NCI-H1048 (cell line): ENCODE measurements at places on chromosomes 2 and 18.

DNA sequence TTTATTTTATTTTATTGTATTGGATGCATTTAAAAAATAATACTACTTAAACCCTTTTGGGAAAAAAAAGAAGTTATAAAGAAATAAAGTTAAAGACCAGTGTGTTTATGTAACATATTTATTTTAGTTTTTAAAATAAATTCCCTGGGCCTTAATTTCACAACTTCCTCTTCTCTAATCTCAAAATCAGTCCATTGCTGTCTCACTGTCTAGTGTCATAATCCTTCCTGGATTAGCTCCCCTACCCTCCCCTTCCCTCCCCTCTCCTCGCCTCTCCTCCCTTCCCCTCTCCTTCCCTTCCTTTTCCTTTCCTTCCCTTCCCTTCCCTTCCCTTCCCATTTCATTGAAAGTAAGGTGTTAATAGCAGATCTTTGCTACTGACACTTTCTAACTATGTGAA lies 40.3 kb upstream of the ZEB2 start:
- DNase-seq = no peak

GRCh38 chr2:136093583-136093982 lies 24.4 kb downstream of the CXCR4 start:
- no peak for DNase-seq

DNA sequence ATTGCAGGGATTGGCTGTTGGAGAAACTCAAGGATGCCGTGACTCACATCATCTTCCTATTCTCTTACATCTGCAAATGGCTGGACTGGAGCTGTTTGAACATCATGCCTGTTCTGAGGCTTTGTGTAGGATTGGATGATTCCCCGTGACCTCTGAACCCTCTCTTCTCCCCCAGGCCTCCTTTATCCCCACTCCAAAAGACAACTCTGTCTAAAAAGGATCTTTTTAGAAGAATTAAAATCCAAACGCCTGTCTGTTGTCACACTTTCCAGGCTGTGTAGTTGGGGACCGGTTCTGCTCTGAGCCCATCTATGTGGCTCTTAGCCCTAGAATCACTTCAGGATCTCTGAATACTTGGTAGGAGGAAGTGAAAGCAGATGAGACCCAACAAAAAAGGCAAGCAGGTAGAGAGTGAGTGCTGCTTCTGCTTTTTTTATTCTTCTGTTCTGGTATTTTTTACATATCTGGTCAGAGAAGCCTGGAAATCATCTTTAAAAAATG lies 565 bp downstream of the SP140 start:
- DNase-seq = no peak

GRCh38 chr18:77133835-77134496 lies 1.4 kb upstream of the MBP start:
- DNase-seq = no peak

GRCh38 chr2:230706053-230706521 lies 6.6 kb upstream of the CAB39 start:
- DNase-seq = no peak

- no peak for DNase-seq
Observed at GRCh38 chr18:25453556-25454269, 101.7 kb upstream of the ZNF521 start.

DNA sequence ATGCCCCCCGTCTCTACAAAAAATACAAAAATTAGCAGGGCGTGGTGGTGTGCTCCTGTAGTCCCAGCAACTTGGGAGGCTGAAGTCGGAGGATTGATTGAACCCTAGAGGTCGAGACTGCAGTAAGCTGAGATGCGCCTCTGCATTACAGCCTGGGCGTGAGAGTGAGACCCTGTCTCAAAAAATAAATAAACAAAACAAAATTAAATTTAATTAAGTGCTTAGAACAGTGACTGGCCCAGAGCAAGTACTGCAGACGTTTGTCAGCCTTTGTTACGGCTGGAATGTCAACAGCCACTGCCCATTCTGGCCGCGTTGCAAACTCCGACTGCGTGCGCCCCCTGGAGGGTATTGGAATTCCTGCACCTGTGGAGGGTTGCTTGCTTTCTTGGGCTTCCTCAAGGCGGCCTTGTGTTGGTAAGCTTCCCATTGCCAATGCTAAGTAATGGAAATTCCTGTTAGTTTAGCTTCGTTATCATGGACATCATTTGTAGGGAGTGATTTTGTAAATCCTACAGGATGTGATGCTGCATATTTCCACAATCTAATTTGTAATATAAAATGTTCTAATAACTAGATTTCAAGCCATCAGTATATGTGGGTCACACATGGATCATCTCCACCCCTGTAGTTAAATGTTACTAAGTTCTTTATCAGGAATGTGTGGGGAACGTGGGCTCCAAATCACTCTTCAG lies 15.9 kb upstream of the ATP6V1B1 start:
- DNase-seq = peak; percentile 50

DNA sequence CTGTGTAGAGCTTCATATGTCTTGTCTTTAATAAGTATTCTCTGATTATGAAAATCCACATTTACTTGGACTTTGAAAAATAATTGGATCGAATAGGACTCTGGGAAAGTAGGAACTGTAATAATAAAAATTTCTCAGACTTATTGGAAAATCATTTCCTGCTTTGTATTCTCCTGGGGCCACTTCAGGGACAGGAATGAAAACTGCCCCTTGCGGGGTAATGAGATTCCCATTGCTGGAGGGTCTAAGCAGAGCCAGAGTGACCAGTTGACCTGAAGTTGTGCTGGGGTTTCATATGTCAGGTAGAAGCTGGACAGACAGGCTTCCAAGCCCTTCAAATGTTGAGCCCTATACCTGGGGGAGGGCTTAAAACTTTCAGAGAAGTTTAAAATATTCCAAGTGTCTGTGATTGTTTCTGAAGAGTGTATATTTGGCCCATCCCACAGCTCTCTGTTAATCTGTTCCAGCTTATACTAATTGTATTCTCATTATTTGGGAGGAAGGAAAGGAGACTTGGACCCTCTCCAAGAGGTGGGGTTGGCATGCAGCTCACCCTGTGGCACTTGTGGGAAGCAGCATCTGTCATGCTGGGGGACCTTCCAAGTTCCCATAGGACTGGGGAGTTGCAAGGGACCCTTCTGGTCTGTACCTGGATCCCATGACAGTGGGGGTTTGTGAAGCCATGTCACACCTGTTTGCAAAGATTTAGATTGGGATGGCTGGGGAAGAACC lies 268.7 kb upstream of the ATP5MC3 start:
- DNase-seq = no peak

DNA sequence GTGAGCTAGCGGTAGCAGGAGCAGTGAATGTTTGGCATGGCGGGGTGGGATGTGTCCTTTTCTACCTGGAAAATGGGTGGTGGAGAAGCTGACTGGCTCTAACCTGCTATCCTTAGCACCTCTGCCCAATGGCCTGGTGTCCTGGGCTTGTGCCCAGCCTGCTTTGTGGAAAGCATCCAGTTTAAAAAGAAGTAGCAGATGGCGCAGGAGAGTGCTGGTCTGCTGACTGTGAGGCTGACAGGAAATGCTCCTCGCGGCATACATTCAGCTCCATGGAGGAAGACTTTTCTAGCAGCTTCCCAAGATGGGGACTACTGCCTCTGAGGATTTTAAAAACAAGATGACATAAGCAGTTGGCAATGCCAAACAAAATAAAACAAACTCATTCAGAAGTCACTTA lies 56.2 kb upstream of the LYPD6B start:
- no peak for DNase-seq

GRCh38 chr2:70344195-70344594 lies 42.3 kb upstream of the FAM136A start:
- DNase-seq = no peak

- no peak for DNase-seq
Observed at GRCh38 chr2:179235463-179236108, 29.0 kb downstream of the SESTD1 start.

DNA sequence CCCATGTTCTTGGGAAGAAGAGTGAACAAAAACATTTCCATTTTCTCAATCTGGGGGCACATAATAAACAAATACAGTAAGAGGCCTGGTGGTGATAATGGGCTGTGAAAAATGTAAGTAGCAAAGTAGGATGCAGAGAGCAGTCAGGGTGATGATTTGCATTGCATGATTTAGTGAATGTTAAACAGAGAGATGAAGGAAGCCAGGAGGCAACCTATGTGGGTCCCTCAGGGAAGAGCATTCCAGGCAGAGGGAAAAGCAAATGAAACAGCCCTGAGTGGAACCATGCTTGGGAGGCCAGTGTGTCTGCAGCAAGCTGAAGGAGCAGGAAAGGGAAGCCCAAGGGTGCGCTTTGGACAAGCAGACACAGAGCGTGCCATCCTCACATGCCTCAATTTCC lies 5.4 kb downstream of the VIT start:
- DNase-seq = no peak

GRCh38 chr2:47069628-47070154 lies 85.4 kb downstream of the STPG4 start:
- no peak for DNase-seq

GRCh38 chr2:54298514-54298913 lies 42.5 kb upstream of the TSPYL6 start:
- DNase-seq = no peak

DNA sequence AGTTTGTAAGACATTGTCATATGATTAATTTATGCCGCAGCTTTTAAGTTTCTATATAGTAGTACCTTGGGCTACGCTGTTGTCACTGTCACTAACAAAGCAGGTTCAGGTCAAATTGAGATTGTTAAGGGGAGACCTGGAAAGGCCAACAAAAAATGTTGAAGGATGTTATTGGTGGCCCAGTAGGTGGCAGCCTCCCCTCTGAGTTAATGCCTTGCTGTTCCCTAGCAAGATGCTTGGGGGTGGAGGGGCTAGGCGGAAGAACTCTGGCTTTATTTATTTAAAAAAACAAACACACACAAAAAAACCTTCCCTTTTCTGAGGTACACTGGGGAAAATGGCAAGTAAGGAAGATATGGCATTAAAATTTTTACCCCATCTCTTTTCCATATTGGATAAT lies 128.3 kb upstream of the ATP5MC3 start:
- no peak for DNase-seq

DNA sequence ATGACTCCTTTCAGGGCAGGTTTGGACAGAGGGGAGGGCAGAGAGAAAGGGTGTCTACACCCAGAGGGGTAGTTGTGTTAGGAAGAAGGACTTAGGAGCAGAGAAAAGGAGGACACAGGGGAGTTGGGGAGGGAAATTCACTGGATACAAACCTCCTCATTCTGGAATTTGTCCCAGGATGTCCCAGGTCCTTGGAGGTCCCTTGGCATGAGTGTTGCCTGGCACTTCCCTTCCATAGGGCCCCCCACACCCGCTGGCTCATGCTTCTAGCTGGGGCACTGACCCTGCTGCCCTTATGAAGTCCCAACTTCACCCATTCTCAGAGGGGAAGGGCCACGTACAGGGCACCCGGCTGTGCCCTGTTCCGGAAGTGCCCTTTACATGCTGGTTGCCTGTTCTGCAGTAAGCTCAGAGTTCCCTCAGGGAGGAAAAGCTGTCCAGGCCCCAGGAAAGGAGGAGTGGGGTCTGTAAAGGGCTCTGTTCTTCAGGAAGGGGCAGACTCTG lies 93.6 kb upstream of the SMAD2 start:
- DNase-seq = no peak

DNA sequence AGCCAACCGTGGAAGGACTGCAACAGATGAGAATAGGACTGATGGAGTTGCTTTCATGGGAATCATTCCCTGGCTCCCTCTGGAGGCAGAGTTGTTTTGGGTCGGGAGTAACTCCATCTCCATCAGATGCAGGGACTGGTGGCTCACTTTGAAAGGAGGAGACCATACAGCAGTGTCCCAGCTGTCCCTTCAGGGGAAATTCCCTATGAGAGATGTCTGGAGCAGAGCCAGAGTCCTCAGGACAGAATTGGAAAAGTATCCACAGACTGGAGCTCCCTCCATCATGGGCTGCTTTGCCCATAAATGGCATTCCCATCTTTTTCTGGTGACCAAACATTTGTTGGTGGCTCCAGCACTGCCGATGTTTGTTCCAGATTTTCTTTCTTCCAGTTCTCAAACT lies 144.3 kb downstream of the NCK2 start:
- no peak for DNase-seq

GRCh38 chr2:204505488-204505887 lies 39.8 kb upstream of the PARD3B start:
- no peak for DNase-seq

DNA sequence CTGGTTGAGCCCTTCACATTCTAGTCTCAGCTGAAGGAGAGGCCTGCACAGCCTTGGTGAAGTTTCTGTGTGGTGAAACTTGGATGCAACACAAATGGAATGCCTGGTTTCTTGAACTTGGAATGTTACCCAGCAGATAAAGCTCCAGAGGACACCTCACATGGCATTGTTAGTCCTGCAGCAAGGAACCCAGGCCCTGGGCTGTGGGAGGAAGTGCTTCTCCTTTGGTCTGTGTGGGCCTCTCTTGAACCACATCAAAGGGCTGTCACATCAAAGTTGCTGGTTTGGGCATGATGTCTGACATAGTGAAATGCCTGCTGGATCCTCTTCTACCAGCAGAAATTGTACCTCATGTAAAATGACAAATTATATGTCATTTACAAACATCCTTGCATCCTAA lies 198.5 kb downstream of the FHOD3 start:
- no peak for DNase-seq

- no peak for DNase-seq
Observed at GRCh38 chr2:85589982-85590791, 5.4 kb upstream of the RNF181 start.

- DNase-seq = no peak
Observed at GRCh38 chr2:168884975-168885374, 5.3 kb downstream of the SPC25 start.

DNA sequence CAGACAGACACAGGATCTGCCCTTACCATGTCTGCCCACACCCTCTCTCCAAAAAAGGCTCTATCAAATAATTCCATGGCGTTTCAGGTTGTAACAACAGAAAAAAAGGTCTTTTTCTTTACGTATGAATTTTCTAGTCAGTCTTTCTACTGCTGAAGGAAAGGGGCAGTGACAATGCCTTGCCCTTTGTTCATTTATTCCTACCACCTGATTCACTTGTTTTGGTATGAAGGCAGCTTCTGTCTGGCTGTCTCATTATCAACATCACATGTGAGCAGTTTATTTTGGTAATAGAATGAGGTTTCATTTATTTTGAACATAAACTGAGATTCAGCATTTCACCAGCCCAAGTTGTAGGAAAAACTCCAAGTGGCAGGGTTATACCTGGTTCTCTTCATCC lies 94.3 kb upstream of the KLF7 start:
- no peak for DNase-seq

DNA sequence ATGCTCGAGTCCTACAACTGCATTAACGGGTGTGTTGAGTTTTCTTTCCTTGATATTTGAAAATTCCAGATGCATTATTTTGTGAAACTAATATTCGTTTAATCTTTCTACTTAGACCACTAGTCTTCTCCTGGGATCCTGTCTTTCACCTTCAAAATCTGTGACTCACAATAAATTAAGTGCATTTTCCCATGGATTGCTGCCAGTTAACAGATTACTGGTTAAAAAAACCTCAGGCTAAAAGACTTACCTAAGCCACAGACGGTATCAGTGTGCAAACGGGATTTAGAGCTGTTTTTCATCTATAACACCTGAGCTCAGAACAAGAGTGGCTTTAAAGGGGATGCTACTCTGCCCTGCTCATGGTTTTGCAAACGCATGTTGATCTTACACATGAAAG lies 10.2 kb downstream of the FECH start:
- DNase-seq = no peak

DNA sequence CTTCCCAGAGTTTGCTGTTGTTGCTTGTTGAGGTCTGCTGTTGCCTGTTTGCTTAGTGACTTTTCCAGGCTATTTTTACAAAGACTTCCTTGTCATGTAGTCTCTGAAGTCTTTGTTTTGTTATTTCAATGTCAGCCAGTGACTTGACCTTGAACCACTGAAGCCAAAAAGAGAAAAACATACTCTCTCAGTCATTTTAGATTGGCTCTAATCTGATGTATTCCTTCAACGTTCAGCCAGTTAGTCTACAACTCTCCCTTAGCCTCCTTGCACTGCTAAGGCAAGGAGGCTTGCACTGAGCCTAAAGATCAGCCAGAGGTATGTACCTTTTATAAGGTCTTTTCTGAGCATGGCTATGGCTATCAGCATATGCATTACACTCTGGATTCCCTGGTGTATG lies 27.9 kb downstream of the KIAA1328 start:
- DNase-seq = no peak
